Forelimb muscle (tissue), 1 donor: ENCODE measurements at places on chromosomes 12 and 14. TPM values are rescaled to one million over a fixed set of nuclear protein-coding genes. Genes with fewer than 3 reads are reported as not detected.

GRCh38 chr12:58367041-58367440 is 425.7 kb downstream of the ATP23 start:
- DNase-seq = no peak

DNA sequence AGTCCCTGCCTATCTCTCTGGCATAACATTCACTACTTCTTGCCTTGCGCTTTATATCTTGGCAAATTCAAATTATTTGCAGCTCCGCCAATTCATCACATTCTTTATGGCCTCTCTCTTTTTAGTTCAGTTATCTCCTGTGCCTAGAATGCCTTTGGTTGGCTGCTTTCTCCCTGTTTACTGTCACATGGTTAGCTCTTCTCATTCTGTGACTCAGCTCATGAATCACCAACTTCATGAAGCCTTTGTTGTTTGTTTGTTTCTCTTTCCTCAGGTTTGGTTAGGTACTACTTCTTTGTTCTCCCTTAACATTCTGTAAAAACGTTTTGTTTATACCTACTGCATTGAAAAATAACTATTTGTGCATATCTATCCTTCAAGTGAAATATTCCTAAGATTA is 376.5 kb upstream of the GARIN6 start:
- DNase-seq = no peak

GRCh38 chr12:98998697-98999299 is 353.7 kb downstream of the APAF1 start:
- DNase-seq = peak; percentile 24

- DNase-seq = no peak
Measured at GRCh38 chr12:72141381-72141780, 130.8 kb upstream of the TRHDE start.

DNA sequence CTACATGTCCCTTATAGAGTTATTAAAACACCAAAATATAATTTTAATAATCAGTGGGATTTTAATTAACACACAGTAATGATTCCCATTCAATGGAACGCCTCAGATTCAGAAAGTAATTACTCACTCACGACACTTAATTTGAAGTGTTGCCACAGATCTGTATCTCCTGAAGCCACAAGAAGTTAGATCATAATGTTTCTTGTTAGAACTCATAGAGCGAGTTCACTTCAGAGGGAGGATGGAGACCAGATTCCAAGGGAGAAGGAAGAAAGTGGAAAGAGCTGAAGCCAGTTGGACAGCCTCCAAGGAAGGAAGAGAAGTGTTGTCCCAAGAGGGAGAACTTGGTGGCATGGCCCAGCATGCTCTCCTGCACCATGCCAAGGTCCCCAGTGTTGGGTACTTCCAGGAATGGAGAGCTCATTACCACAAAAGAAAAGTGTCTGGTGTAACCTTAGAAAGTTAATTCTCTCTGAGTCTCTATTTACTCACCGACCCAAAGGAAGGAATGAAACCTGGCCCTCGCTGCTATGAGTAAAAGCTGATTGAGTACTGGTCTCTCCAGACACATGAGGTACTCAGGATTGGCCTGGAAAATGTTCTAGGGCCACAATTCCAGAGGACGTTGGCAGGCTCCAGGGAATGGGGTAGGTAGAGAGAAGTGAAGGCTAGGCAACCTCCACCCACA is 305.4 kb downstream of the BCL11B start:
- DNase-seq = no peak

DNA sequence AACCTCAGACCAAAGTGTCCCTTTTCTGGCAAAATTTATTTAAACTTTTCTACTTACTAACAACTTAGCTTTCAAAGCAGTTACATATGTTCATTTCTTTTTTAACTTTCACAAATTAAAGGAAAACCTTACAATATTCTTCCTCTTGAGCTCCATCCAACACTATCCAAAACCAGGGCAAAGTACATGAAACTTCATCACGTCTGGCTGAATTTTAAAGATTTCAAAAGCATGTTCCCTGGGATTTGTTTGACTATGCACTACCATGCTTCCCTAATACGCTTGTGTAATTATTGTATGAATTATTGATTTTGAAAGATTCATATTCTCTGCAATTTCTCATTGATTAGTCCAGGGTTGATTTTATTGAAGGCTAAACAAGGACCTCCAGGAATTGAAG is 343.1 kb upstream of the TMPO start:
- no peak for DNase-seq

DNA sequence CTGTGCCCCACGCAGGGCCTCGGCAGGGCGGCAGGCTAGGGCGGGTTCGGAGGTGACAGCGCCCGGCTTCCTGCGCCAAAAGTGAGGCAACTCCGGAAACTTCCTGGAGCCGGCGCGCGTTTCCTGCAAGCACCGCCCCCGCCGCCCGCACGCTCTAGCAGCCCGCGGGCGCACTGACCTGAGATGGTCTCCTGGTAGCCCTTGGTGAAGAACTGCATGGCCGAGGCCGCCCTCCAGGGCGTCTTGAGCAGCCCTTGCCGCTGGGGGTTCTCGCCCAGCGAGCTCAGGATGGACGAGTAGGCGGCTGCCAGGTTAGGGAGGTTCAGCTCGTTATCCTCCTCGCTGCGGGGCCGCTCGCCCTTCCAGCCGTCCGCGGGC is 494 bp downstream of the GCH1 start:
- no peak for DNase-seq

GRCh38 chr12:68620519-68621471 is 10.1 kb downstream of the RAP1B start:
- no peak for DNase-seq

GRCh38 chr14:75877292-75877691 is 104.5 kb downstream of the TGFB3 start:
- no peak for DNase-seq

GRCh38 chr12:4932576-4932975 is 22.9 kb downstream of the KCNA1 start:
- DNase-seq = no peak

The TAS2R7 gene
- not detected for polyA plus RNA-seq
